Iris pigment epithelial cell (primary cell): ENCODE measurements at places on chromosomes 11 and 22.

DNA sequence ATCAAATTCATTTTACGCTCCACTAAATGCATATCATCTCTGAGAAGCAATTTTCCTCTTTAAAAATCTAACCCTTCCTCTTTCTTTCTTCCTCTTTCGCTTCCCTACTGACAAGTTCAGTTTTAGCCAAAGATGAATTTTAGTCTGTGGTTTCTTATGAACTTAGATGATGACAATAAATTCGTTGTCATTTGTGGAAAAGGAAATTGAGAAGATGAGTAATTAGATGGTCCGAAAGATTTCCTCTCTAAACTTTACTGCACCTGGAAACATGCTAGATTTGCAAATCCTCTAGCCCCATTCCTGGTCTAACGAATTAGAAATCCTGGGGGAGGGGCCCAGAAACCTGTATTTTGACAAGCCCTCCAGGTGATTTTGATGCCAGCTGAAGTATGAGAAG lies 855.4 kb upstream of the CHORDC1 start:
- DNase-seq = no peak

- DNase-seq = no peak
Measured at GRCh38 chr11:78444726-78445125, 27.1 kb upstream of the GAB2 start.

DNA sequence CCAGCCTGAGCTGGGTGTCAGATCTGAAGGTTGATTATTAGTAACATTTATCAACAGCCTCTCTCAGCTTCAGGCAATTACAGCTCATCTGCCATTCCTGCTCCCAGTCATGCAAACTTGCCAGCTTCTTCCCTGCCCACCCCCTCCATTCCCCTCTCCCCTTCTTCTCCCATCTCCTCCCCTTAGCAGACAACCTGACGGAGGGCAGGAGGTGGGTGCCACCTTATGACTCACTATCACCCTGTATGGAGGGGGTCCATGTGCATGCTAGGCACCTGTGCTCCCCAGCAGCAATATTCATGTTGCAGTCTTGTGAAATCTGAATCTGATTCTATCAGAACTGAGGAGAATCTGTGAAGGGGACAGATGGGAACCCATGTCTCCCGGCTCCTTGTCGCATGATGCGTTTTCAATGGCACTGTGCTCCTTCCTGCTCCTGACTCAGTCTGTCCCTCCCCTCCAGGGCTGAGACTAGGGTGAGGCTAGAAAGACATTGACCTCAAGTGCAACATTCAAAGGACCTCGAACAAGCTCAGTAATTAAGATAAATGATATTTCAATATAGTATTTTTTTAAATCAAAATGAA lies 46.3 kb upstream of the TUB start:
- DNase-seq = no peak

DNA sequence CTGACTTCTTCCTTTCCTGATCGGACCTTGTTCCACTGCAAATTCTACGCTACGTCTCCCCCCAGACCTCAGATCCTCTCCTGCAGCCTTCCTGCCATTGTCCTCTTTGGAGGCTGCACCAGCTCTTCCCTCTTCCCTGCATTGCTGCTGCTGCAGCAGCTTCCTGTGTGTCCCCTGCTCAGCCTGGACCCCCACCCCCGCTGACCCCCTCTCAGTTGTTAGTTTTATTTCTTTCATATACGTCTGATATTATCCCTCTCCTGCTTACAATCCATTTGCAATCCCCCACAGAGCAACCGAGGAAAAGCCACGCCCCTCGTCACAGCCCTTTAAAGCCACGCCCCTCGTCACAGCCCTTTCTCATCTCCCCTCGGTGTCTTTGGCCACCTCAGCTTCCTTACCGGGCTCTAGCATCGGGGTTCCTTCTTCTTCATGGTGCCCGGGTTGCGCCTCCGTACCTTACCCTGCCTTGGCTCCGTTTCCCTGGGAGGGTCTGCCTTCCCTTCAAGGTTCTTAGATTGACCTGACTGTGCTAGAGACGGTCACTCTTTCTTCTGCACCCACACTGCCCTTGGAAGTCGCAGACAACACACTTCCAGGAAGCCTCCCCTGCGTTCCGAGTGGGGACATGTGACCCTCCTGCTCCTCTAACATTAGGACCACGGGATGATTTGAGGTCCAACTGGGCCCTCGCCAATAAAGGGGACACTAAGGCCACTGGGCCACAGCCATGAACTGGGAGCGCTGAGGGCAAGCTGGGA lies 4.8 kb downstream of the MRGPRG start:
- DNase-seq = no peak

DNA sequence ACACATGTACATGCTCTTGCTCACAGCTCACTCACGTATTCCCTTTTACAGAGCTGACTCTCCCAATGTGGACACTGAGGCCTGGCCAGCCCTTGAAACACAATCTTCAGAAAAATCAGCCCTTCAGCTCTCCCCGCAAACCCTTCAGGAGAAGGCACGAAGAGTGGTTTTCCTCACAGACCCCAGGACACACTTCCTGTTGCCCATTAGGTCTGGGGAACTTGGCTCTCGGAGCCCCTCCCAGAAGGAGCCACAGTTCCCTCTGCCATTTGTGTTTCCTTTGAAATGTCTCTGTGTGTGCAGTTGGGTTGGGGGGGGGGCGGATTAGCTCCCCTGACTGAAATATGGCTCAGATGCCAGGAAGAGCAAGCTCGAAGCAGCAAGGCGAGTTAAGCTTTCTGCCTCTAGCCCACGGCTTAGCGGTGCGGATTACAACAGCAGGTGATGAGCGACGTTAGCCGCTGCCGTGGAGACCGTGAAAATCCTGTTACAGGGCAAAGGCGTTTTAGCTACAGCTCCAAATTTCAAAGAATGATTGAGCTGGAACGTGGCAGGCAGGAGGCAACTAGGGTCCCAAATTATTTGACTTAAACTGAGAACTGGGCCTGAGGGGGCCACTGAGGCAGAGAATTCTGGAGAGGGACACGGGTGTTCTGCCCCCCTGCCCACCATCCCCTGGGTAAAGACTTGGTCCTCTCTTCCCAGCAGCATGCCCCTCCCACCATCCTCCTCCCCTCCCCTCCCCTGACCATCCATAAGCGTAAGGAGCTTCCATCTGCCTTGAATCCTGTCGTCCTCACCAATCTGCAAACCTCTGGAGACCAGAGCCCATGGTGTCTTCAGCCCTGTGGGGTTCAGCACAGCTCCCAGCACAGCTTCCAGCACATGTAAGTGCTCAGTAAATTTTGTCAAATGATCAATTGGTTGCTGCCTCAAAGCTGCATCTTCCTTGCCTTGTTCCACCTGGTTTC lies 598.6 kb downstream of the BUD13 start:
- no peak for DNase-seq

DNA sequence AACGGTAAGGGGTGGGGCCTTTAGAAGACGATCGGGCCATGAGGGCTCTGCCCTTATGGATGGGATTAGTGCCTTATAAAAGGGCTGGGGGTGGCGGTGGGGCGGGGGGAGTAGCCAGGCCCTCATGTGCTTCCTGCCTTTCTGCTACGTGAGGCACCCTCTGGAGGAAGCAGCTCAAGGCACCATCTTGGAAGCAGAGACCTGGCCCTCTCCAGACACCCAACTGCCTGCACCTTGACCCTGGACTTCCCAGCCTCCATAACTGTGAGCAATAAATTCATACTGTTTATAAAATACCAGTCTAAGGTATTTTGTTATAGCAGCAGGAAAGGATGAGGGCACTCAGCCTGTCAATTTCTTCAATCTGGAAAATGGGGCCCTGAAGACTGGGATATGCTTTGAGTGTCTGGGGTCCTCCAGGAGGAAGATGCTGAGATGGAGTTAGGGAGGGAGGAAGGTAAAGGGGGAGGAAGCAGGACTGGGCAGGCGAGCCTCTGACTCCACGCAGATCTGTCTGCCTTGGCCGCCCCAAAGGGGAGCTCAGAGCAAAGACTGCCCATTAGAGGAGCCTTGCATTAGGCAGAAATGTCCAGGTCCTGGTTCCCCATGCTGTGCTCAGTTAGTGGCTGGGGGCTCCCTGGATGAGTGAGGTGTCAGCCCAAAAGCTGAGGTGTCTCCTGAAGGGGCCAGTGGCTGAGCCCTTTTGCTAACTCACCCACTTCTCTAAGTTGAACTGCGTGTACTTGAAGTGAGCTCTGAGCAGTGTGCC lies 5.3 kb downstream of the CABP2 start:
- no peak for DNase-seq

- no peak for DNase-seq
Measured at GRCh38 chr11:117374316-117375055, 46.8 kb downstream of the CEP164 start.

- peak; percentile 68 for DNase-seq
Measured at GRCh38 chr22:46501701-46502100, 35.7 kb downstream of the CELSR1 start.

DNA sequence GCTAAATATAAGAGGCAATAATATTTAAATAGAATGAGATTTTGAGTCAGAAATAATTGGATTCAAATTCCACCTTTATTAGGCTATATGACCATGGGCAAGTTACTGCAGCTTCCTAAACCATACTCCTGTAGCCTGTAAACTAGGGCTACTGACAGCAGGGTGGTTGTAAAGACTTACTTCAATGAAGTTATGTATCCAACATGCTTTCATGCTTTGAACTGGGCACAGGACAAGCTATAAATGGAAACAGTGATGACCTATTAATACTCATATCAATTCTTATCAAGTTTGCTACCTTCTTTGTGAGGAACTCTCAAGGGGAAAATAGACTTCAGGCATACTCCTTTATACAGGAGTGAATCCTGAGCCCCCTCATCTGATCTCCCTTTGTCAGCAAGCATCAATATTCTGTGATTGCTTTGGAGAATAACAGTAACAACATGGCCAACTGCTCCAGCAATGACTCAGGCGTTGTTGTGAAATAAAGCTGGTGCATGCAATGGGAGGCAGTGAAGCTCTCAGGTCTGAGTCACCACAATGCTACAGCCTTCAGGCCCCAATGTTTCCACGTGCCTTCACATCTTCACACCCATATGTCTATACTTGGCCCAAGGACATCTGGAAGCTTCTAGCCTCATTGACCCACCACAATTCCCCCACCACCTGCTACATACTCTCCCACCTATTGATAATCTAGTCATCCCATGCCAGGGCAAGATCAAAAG lies 102.5 kb downstream of the KCNA4 start:
- DNase-seq = peak; percentile 22
